ENCODE measurements at places on chromosomes 16 and 17.
A peak's percentile ranks its signal among the peaks of the same experiment; 100 is the strongest.

DNA sequence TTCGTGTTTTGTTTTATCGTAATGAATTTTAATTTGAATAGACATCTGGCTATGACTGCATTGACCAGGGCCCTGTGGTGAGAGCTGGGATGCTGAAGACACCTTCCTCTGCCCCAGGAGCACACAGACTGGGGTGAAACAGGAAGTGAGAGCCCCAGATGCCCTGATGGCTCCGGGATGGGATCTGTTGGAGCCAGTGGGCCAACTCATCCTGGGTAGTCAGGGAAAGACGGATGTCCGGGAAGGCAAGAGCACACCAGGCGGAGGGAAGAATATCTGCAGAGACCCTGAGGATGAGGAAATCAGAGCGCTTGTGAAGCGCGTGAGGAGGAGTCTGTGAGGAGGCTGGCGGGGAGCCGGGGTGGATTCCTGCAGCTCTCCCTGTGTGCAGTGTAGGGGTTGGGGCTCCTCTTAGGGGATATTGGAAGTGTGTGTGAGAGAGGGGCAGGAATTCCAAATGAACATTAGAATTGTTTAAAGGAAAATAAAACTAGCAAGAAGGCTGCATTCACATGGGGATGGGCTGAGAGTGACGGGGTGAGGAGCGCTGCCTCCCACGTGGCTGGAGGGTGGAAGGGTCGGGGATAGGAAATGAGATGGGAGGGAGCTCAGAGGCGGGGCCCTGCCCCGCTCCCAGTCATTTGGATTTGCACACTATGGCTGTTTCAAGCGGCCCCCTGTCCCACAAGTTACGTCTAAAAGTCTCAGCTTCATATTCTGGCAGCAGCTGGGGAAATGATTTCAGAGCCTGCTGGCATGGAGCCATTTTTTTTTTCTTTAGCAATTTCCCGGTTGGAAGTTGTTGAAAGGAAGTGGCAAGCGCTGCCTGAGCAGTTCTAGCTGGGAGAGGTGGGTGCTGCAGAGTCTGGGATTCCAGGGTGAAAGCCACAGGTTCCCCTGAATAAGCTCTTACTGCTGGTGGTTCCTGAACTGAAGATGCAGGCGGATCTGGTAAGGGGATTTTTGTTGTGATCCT is 71.2 kb upstream of the LGALS9 start:
- no peak for DNase-seq

DNA sequence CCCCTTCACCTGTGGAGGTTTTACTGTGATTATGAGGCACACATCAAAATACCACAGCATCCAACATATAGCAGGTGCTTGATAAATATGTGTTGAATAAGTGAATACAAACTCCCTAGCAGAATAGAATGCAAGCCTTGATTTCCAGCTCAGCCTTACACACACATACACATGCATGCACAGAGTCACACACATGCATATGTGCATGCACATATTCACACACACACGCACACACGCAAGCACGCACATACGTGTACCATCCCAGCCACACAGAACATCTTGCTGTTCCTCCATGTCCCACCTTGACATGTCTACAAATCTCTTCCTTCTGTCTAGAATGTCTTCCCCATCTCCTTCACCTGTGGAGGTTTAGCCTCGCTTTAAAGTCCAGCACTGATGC is 160.1 kb downstream of the GRIN2A start:
- no peak for DNase-seq

DNA sequence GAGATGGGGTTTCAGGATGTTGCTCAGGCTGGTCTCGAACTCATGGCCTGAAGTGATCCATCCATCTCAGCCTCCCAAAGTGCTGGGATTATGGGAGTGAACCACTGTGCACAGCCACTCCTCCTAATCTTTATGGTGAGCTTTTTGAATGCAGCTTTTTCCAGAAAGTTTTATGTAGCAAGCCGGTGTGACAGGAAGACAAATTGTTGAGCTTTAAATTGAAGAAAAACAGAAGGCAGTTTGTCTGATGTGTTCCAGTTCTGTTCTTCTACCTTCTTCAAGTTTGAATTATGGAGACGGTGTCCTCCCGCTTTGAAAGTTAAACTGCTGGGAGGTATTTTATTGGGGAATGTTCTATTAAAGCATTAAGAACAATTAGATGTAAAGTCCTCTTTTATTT is 177.1 kb downstream of the SNX29 start:
- DNase-seq, result no peak

DNA sequence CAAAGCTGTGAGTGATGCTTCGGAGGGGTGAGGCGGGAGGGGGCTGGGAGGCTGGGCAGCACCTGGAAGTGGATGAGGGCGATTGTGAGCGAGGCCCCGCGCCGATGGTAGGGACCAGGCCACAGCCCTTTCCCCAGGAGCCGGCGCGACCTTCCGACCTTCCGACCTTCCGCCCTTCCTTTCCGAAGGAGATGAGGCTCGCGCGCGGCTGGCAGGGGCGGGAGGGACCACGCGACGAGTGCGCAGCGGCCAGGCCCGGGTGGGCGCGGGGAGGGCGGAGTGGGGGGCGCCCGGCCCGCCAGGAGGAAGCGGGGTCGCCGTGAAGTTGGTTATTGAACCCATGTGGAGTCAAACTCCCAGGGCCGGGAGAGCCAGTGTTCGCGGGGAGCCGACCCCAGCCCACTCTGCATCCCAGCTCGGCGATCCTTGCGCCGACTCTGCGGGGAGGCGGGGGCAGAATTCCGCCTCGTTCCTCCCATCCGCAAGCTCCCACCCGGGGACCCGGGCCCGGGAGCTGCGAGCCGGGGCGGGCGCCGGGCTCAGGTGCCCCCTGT is 56.6 kb downstream of the RAP1GAP2 start:
- DNase-seq, result no peak

DNA sequence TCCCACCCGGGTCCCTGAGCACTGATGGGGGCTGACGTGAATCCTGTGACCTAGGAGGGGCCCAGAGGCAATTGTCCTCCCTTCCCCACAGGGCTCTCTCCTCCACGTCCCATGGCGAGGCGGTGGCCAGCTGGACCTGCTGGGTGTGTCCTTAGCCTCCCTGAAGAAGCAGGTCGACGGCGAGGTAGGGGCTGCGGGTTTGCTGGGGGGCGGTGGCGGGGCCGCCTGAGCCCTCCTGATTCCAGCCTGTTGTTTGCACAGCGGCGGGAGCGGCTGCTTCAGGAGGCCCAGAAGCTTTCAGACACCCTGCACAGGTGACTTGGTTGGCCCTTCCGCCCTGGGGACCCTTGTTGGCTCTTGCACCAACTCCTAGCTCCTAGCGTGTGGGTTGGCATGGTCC is 1.7 kb downstream of the CHTF18 start:
- no peak for DNase-seq

DNA sequence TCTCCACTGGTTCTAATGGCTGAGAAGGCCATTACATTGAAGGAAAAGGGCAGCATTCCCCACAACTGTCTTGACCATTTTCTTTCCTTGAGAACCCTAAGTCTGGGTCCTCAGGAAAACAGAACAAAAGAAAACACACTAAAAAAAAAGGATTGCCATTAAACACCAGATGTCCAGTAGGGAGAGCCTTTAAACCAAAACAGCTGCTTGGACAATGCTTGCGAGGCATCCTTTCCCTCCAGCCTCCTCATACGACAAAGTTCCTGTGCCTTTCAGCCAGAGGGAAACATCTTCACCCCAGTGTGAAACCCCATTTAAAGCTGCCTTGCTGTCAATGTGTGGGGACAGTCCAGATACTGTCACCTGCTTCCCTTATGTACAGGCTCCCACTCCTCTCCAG is 74.3 kb downstream of the MMD start:
- DNase-seq, result no peak

DNA sequence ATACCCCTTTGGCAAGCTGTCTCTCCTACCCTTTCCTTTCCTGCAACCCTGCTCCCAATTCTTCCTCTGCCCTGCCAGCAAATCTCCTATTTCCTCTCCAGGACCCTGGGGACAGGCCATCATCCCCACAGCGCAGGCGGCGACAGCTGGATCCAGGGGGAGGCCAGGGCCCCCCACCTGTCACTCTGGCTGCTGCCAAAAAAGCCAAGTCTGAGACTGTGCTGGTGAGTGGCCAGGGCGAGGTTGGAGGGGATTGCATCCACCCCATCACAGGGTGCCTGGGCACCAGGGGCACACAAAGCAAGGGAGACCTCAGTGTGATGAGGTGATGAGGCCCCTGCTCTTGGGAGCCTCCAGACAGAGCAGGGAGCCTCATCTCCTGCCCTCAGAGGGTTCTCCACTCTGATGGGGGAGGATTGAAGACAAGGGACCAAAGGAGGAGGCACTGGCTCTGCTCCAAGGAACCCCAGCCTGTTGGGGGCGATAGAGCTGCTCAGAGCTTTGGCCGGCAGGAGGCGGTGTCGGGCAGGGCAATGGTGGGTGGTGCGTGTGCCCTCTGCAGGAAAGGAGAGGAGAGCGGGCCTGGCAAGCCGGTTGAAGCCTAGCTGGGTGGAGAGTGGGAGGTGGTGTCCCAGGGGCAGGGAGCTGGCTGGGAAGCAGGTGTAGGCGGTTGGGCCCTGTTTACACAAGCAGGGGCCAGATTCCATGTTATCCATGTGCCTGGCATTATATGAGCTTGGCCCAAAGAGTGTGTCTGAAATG is 15.6 kb upstream of the PDK2 start:
- DNase-seq, result peak; percentile 68

GRCh38 chr17:35740997-35741931 is 9.8 kb downstream of the RASL10B start:
- DNase-seq, result no peak

GRCh38 chr17:50762177-50762576 is 5.1 kb downstream of the ANKRD40CL start:
- no peak for DNase-seq

- DNase-seq, result no peak
Measured at GRCh38 chr17:19728084-19728495, 11.7 kb upstream of the SLC47A2 start.

DNA sequence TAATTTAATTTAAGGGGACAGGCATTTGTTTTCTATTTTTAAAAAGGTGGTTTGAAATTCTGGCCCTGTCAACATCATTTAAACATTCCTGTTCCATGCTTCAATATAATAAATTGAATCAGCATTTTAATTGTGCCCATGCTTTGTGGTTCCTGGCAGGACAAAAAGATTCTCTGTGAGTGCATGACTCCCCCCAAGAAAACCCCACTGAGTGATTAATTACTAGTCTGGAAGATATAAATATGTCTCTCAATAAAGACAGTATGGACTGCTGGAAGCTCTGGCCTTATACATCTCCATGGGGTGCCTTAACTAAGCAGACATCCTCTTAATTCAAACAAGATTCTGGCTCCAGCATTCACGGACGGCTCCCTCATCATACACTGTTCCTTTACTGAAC is 95.0 kb upstream of the PSMD7 start:
- no peak for DNase-seq

DNA sequence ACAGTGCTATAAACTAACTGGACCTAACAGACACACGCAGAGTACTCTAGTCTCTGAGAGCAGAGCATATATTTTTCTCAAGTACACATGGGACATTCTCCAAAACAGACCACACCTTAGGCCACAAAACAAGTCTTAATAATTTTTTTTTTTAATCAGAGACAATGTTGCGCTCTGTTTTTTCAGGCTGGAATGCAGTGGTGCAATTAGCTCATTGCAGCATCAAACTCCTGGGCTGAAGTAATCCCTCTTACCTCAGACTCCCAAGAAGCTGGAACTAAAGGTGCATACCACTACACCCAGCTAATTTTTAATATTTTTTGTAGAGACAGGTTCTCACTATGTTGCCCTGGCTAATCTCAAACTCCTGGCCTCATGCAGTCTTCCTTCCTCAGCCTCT is 37.7 kb downstream of the ULK2 start:
- no peak for DNase-seq
